ENCODE measurements at places on chromosomes 13 and 19. TPM values are rescaled to one million over a fixed set of nuclear protein-coding genes. Genes with fewer than 3 reads are reported as not detected.

- DNase-seq = peak; percentile 9
Observed at GRCh38 chr13:89150362-89150761, 1479.2 kb downstream of the SLITRK5 start.

DNA sequence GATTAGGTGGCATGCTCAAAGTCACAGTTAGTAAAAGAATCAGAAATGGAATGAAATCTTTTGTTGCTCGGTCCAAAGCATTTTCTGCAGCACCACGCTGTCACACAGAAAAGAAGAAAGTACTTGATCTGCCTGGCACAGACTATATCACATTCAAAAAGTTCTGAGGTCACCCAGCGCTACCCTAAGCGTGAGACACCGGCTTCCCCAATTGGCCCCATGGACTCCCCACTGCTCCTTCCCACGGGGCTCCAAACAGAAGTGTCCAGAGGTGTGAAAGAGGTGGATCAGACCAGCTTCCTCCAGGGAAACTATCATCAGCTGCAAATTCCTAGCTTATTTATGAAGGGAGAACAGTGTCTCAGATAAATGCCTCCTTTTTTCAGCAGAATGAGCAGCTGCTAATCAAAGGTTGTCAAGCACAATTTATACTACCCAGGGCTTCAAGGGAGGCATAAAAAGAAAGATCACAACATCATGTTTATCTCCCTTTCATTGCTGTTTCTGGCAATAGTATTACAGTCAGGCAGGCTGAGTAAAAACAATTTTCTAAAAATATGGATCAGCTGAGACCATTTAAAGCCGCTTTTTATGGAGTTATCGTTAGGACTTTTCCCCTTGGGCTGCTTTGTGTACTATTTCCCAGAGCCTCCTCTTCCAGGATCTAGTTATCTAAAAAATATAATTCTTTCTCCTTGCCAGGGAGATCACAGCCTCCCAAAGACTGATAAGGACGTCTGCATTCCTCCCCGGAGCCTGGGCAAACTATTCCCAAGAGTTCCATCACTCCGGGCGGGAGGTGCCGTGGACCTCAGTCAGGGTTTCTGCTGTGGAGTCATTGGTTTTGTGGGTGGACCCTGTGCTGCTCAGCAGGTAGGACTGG is 208.0 kb downstream of the LHFPL6 start:
- no peak for DNase-seq

Gene PEG3
- 6.3 TPM for total RNA-seq

GRCh38 chr13:54210397-54211049 is 1181.9 kb downstream of the OLFM4 start:
- peak; percentile 19 for DNase-seq

Gene IL17D
- 1.1 TPM for total RNA-seq
